ENCODE measurements at places on chromosomes 7 and 10.

- no peak for DNase-seq
Measured at GRCh38 chr10:46520381-46520780, 36.1 kb downstream of the GPRIN2 start.

- DNase-seq: no peak
Measured at GRCh38 chr10:4541292-4541691, 284.7 kb upstream of the AKR1E2 start.

DNA sequence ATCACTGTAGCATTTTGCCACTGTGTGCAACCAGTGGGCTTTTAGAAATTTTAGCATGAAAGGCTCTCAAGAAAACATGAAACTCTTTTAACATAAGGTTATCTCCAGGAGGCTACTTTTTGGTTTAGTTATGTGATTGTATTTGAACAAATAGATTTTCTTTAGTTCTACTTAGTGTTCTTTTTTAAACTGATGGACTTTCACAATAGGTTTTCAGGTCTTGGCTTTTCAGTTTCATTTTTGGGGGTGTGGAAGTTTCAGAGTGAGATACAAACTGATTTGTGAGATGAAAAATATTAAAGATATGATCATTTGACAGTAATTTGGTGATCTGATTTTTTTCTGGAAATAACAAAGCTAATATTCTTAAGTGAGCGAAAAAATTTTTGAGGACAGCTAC lies 344.1 kb downstream of the PHF14 start:
- no peak for DNase-seq

DNA sequence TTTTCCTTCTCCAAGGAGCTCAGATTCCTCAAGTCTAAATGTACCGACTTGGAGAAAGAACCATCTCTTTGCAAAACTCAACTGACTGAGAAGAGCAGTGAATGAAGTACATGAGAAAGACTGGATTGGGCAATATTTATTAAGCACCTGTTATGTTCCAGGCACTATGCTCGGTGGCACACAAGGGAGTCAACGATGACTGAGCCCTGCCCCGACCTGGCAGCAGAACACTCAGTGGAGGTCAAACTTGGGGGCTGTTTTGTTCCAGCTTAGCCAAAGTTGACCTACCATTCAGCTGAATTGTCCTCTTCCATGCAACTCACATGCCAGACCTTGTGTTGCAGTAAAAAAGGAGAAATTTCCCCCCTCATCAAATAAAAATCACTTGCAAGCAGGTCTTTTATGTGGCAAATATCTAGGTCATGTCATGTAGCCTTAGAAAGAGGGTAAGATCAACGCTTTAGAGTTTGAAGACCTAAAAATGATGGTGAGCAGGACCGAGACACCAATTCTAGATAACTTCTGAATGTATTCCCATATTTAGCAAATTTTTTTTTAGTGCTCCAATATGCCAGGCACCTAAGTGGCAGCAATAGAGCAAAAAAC lies 14.3 kb upstream of the XPNPEP1 start:
- DNase-seq: no peak

DNA sequence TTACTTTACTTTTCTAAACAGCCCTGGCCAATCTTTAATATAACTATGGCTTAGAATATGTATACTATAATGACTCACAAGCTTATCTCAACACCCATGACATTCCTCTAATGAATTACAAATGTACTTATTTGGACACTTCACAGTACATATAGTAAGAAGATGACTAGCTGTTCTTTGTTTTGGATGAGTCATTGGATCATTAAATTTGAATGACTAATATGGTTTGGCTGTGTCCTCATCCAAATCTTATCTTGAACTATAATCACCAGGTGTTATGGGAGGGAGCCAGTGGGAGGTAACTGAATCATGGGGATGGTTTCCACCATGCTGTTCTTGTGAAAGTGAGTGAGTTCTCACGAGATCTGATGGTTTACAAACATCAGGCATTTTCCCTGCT lies 807.5 kb upstream of the SORCS1 start:
- no peak for DNase-seq

DNA sequence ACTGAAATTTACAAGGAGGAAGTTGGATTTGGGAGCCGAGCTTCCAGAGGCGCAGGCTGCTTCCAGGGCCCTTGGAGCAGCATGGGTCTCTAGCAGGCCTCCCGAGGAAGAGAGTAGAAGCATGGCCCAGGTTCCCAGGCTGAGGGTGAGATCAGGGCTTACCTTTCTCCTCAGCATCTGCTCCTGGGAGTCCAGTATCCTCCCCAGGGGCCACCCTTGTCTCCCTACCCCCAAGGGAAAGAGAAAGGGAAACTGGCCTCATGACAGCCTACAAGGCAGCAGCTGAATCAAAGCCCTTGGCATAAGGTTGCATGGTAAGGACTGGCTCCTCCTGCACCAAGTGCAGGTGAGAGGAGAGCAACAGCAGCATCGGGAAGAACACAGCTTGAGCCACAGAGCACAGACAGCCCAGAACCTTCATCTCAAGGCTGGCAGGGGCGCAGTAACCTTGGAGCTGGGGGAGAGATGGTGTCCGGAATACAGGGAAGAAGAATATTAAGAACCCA lies 114.5 kb downstream of the MARCHF5 start:
- no peak for DNase-seq

GRCh38 chr10:43029043-43029442 lies 47.8 kb upstream of the RET start:
- DNase-seq: no peak

GRCh38 chr7:66421830-66422475 lies 206.7 kb upstream of the KCTD7 start:
- DNase-seq: no peak

DNA sequence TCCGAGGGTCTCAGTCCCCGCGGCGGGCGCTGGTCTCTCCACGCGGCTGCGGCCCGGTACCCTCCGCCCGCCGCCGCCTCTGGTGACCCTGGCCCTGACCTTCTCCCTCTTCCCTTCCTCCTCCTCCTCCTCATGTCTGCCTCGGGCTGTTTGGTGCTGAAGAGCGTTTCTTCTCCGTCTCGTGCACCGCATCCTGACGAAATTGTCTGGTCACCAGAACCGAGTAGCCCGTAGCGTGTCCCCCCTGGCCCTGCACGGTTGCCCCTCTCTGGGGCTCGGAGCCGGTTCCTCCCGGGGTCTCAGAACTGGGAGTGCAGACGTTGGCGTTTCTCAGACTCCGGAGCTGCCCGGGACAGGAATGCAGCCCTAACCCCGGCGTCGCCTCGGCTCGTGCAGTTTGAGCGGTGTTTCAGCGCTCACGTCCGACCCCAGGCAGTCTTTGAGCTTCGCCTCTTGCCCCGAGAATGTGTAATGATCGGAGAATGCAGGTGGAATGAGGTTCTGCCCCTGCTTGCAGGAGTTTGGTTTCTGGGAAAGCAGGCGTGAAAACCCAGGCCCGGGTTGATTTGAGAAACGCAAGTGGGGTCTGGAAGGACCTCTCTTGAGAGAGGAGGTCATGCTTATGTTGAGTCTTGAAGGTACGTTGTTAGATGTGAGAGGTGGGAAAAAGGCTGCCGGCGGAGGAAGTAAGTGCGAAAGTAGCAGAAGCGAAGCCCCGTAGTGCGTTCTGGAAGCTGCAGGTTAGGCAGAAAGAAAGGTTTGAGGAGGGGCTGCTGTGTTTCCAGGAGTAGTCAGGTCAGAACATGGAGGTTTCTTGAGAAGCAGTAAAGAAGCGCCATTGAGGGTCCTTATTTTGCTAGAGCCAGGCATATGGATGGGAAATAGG lies 743 bp downstream of the RBM17 start:
- DNase-seq: no peak

GRCh38 chr10:14705548-14706230 lies 69.0 kb downstream of the FAM107B start:
- no peak for DNase-seq

All from activated B cell treated with CpG ODN at 0.5 μM for 24 hours (primary cell).